ENCODE measurements at places on chromosomes 1 and 21.

- DNase-seq: peak; percentile 34
These were observed 88.6 kb upstream of the PKN2 start for GRCh38 chr1:88595355-88596002.

GRCh38 chr1:156625436-156626078 lies 6.3 kb downstream of the HAPLN2 start:
- DNase-seq: no peak

GRCh38 chr1:181095763-181096184 lies 7.3 kb downstream of the IER5 start:
- DNase-seq: no peak

DNA sequence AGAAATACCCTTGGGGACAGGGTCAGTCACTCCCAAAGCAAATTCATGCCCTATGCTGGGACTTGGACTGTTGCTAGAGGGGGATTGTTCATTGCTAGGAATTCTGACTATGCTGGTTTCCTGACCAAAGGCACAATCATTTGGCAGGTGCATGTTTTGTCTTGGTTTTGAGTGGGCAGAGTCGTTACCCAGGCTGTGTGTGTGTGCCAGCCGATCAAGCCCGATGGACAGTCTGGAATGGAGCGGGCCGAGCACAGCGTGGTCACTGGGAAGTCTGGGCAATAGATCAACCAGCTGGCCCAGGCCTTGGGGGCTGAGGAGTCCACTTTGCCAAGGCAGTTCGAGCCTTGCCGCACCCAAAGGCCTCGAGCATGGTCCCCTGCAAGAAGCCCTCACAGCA lies 60.9 kb downstream of the HTR6 start:
- DNase-seq: no peak

GRCh38 chr1:182248721-182249120 lies 142.9 kb downstream of the GLUL start:
- DNase-seq: no peak

- no peak for DNase-seq
These were observed 58.4 kb downstream of the AGPAT3 start for GRCh38 chr21:43923391-43923790.

DNA sequence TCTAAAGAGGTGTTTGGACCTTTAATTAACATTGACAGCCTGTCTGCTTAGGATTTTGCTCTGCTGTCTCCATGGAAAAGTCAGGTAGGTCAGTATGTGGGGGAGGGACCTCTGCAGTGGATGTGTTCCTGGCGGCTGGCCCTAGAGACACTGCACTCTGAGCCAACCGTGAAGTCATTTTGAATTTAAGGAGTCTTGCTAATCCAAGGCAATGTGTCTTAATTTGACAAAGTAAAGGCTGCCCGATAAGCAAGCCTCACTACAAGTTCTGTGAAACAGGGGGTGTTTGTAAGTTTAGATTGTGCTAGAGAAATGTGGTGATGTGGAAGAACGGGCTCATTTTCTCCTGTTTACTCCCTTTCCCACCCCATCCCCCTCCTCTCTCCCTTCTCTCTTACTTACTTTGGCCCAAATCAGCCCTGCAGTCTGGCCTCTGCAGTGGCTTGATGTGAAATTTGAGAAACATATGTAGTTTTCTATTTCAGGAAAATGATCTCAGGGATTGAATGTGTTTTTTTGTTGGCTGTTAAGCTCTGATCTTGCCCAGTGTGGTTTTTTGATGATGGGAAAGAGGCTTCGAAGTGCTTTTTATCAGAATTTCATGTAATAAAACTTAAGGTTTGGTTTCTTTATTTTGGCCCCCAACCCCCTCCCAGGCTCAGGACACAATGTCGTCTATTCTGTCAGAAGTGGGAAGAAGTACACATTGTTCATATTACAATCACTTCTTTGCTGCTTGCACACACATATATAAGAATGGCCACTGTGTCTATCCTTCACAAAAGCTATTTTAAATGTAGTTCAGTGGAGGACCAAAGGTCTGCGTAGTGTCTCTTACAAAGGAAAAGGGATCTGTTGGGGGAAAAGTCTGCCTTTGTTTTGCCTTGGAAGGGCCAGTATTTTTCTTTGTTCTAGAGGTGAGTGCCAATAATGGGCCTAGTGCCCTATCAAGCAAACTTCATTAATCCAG lies 96.6 kb downstream of the FGGY start:
- no peak for DNase-seq

DNA sequence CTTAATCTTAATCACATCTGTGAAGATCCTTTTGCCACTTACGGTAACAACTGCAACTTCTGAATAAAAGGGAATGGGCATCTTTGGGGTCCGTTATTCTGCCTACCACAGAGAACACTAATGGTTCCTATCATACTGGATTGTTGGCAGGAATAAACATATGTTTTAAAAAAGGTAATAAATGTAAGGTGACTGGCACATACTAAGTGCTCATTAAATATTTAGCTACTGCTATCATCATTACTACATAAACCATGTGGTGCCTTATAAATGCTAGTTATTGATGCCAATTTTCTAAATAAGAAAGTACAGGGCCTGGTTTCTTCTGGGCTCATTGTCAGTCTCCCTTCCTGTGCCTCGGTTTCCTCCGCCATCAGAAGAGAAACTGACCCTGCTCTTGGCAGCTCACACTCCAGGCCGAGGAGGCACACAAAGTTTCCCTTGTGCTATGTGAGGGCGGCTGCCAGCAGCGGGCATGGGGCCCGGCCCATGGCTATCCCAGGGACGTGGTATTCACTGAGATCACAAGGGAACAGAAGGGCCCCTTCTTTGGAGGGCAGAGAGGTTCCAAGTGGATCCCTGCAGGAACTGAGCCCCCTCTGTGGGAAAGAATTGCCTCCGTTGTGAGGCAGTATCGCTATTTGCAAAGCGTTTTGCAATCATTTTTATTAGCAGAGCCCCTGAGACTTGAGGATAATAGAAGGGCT lies 26.2 kb downstream of the NAV1 start:
- DNase-seq: no peak

DNA sequence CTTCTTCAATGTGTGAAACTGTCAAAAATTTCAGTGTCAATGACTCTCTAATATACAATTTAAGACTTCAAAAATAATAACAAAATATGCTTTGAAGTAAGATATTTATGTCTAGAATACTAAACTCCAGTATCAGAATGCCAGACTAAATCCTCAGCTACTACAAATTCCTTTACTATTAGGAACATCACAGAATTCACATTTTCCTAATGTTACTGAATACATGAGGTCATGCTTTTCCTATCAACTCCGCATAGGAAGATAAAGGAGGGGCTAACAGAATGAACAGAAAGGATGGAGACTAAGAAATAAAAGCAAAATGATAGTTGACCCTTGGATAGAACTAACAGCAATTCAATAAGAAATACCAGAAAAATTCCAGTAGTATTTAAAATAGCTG lies 292.7 kb downstream of the SDCCAG8 start:
- no peak for DNase-seq

DNA sequence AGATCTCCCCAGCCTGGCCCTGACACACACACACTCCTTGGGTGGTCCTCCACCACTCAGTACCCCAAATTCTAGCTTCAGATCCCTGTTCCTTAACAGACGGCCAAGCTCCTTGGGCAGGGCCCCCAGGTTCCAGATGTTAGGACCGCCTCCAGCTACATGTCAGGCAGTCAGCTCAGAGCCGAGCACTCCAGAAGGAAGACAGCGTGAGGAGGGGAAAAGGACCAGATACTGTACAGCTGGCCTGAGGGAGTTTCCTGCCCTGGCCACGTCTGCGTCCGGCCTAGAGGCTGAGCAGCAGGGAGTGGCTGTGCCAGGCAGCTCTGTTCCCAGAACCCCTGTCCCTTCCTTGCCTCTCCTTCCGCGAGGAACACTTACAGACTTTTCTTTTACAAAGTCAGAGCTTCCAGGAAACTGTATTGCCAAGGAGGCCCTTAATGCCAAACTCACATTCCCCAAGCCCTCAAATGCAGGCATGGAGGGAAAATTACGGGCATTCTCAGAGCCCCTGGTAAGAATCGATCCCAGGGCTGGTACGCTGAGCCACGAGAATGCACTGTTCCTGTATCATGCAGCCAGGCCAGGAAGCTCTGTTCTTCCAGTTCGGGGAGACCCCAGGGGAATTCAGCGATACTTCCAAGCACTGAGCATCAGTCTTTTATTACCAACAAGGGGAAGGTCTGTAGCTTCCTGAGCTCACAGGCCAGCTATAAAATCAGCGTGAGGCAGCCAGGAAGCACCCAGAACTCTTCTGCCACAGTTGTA lies 45.2 kb upstream of the CNTN2 start:
- DNase-seq: no peak

DNA sequence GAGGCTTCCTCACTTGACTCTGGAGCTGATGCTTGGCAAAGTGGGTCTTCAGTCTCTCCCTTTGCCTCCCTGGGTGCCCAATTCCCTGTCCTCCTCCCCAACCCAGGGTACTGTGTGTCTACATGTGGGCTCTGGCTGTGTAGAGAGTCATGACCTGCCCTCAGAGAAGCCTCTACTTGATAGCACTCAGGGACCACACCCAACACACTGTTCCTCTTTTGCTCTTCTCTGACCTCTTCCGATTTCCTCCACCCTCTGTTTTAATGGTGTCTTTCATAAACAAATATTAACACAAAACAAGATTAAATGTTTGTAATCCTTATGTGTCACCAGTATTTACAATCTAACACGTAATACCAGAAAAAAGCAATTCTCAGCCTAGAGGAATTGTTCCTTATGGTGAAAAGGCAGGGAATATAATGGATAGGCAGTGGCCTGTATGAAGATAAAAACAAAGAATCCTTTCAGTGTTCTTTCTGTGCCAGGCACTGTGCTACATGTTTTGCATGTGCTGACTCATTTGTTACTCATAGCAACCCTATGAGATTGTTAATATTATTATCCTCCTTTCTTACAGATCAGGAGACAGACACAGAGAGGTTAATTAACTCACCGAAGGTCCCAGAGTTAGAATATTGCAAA lies 58.2 kb downstream of the HSD3B1 start:
- no peak for DNase-seq

DNA sequence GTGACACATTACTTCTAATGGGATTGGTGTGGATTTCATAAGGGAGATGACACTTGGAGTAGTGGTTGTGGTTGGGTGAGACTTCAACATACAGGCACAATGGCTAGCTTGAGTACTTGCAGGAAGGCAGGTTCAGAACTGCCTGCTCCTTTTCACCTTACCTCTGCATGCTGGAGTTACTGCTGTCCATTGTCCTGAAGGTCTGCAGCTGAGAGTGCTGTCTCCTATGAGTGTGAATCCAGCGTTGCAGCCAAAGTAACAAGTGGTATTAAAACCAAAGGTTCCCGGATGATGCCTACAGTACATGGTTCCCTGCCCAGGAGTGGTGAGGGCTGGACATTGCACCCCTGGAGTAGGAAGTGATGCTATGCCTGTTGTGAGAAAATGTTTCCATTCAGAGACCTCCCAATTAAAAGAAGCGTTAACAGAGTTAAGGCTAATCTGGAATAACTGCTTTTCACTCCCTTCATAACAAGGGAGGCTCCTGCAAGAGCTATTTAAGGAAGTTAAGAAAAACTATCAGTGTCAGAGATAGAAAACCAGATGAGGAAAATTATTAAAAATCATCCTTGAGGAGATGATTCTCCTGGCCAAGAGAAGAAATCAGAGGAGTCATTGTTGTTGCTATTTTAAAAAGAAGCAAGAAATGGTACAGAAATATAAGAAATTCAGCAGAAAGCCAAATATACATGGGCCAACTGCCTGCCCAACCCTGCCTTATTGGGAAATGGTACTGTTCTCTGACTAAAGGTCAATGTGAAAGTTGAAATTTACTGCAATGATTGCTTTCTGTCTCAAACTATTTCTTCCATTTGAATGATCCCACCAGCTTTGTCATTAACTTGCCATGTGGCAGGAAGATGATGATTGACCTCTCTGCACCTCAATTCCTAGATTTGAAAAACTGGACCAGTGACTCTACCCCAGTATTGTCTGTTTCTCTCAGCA lies 9.8 kb upstream of the F5 start:
- DNase-seq: no peak

DNA sequence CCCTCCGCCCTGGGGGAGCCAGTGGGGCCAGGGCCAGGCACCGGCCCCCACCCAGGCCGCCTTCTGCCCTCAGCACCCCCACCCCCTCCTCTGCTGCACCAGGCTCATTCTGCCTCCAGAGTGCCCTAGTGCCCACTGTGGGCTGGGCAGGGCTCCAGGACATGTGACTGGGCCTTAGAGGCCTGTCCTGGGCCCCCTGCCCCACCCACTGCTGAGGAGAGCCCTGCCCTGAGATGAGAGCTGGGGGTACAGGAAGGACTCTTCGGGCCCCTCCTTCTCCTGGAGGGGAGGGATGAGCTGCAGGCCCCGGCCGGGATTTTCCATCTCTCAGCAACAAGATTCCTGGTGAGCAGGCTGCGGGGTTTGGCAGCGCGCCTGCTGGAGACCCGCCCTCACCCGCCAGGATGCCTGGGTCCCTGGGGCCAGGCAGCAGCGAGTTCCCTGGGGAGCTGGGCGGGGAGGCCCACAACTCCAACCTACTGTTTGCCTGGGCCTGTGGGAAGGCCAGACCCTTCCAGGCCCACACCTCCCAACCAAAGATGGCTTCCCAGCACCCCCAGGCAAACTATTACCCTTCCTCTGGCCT lies 14.0 kb downstream of the AHDC1 start:
- DNase-seq: no peak

GRCh38 chr1:23638786-23639241 lies 52.8 kb upstream of the RPL11 start:
- DNase-seq: peak; percentile 26

GRCh38 chr21:40631211-40631610 lies 215.7 kb downstream of the DSCAM start:
- DNase-seq: no peak

DNA sequence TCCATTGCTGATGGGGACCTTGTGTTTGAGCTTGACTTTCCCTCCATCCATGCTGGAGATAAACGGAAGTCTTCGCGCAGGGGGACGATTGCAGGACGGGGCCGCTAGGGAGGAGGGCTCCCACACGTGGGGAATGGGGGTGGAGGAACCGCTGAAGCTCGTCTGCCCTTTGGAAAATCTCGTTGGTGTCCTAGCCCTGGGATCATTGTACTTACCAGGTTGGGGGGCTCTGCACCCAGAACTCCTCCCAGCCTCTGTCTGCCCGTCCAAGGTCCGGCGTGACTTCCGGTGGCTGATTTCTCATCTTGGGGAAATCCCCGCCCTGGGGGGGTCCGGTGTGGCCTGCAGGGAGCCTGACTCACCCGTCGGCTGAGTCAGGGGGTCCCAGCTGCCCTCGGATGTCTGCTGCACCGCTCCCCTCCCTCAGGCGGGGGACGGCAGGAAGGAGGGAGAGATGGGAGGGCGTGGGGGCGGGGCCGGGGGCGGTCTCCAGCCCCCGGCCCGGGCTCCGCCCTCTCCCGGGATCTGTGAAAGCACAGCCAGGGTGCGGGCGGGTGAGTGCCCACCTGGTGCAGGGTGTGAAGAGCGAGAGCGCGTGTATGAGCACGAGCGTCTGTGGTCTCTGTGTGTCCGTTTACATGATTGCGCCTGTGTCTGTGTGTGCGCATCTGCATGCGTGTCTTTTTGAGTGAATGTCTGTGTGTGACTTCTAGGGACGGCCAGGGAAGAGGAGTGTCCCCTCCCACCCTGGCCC lies 35.8 kb downstream of the PIK3CD start:
- DNase-seq: no peak

- no peak for DNase-seq
These were observed 733 bp downstream of the KDM5B start for GRCh38 chr1:202807451-202807925.

All from SK-N-MC (cell line).